ENCODE measurements at places on chromosomes 5 and 9.
A peak's percentile ranks its signal among the peaks of the same experiment; 100 is the strongest.

GRCh38 chr9:71249729-71250317 is 128.4 kb upstream of the TRPM3 start:
- DNase-seq = no peak

GRCh38 chr5:87243161-87243844 is 24.4 kb upstream of the RASA1 start:
- DNase-seq = peak; percentile 6

- DNase-seq = no peak
These were observed 8.5 kb upstream of the NEURL1B start for GRCh38 chr5:172632346-172633092.

GRCh38 chr9:122190597-122191381 is 31.1 kb downstream of the MORN5 start:
- DNase-seq = no peak

- DNase-seq = no peak
These were observed 585.7 kb upstream of the ZNF608 start for GRCh38 chr5:125331987-125332598.

DNA sequence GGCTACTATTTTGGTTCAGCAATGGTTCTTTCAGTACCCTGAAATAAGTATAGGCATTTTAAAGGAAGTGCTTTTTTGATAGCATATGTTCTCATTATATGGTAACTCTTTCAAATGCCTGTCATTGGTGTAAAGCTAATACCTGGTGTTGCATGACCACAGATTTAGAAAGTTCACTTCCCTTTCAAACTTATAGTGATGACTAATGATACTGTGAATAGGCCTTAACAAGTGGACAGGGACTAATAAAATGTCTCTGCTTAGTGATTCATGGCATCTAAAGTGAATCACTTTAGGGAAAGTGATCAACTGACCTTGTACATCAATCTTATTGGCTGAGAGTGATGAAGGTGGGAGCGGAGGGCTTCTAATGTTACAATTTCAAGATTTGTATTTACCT is 21.6 kb downstream of the MRPL22 start:
- DNase-seq = no peak

DNA sequence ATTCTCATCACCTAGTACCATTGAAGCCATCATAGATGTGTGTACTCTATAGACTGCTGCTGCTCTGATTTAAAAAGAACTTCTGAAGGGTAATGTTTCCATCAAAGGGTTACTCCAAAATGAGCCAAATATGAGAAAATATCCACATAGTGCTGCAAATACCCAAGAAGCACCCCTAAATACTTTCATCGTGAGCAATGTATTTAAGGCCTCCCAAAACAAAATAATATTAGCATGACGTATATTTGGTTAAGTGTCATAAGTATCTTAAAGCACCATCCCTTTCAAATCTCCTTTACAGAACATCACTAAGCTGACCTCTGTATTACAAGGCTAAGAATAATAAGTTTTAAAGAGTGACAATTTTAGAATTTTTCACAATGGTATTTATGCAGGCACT is 421.8 kb downstream of the MTRR start:
- no peak for DNase-seq

DNA sequence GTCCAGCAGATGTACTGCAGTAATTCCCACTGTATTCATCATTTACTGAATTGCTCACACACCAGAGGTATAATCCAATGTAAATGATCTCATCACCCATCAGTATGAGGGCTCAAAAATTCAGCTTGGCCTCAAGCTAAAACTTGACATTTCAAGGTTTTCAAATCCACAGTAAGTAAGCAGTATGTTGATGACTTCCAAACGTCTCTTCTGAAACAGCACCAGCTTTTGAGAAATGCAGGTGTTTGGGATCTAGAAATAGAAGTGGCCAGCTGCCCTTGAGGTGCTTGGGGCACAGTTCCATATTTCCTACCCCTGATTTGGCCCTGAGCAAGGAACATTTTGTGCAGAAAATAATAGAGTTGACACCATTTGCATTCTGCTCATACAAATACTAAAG is 388.0 kb upstream of the TUSC1 start:
- DNase-seq = no peak

- no peak for DNase-seq
These were observed 1291.8 kb upstream of the DMAC1 start for GRCh38 chr9:9091387-9091786.

- DNase-seq = no peak
These were observed 86.9 kb downstream of the MVB12B start for GRCh38 chr9:126413391-126414068.

GRCh38 chr5:138212828-138213160 is 329 bp downstream of the CDC23 start:
- no peak for DNase-seq

DNA sequence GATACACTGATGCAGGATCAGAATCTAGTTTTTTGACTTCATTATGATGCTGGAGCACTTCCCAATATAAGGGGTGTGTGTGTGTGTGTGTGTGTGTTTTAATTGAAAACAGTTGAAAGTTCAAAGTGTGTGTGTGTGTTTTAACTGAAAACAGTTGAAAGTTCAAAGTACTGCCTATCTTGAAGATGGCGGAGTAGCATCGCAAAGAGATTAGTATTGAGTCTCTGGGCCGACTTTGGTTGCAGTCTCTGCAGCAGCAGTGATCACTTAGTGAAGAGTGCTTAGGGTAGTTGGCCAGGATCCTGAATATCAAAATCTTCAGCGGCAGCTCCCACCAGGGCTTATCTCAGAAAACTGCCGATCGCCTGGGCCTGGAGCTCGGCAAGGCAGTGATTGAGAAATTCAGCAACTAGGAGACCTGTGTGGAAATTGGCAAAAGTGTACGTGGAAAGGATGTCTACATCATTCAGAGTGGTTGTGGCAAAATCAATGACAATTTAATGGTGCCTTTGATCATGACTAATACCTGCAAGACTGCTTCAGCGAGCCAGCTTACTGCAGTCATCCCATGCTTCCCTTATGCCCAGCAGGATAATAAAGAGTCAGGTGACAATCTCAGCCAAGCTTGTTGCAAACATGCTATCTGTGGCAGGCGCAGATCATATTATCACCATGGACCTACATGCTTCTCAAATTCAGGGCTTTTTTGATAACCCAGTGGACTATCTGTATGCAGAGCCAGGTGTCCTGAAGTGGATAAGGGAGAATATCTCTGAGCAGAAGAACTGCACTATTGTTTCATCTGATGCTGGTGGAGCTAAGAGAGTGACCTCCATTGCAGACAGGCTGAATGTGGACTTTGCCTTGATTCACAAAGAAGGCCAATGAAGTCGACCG is 7.3 kb upstream of the SCAI start:
- DNase-seq = no peak

DNA sequence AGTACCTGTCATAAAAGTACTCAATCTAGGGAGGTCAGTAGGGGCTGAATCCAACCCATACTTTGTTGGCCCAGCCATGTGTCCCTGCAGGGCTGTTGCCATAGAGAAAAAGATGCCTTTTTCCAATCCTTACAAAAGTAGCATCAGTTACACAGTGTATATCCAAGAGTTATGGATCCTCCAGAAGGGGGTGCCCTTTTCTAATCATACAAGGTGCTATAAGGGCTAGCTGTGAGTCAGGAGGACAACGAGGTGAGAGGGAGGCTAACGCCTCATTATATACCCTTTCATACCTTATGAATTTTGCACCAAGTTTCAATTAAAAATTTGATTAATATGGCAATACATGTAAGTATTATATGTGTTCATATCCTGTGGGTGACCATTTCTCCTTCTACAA is 4.8 kb downstream of the KIAA0825 start:
- no peak for DNase-seq

DNA sequence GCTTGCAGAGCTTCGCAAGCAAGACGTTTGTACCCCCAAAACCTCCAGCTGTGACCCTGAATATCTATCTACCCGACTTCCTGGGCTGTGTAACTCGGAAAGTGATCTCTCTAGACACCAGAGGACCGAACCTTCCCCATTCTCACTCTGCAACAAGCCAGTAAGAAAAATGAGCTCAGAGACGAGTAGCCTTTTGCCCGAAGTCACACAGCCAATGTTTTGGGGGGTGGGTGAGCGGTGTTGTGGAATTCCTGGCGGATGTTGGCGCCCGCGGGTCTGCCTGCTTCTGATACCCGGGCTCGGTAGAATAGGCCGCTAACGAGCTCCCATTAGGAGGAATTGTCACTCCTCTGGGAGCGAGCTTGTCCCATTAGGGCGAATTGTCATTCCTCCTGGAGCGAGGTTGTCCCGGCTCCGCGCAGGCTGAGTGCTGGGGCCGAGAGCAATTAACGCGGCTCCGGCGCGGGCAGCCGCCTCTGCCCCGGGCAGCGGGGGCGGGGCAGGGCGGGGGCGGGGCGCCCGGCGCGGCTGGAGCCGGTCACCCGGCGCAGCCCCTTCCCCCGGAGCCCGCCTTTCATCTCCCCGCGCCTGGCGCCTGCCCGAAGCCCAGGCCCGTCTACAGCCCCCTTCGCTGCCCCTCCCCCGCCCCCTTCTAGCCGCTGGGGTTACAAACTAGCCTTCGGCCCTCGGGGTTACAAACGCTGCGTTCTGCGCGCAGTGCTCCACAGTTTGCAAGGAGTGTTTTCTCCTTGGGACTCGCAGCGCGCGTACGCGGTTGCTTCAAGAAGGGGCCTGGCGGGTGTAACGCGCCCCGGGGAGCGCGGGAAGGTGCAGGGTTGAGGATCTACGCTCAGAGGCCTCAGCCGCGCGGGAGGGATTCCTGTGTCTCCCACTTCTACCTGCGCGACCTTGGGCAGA is 3.5 kb upstream of the MSX2 start:
- DNase-seq = no peak

DNA sequence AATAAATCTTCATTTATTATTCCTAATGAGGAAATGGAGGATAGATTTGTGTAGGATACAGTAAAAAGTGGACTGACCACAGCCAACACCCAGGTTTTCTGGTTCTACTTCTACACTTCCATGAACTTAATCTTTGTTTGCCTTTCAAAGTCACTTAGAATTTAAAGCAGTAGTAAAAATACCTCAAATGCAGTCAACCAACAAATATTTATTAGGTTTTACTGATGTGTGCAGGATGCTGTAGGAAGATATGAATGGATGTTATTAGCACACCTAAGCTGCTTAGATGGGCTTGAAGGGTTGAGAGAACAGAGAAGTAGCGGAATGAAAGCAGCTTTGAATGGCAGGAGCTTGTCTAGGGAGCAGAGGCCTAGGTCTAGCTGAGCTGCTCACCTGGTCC is 201.1 kb downstream of the PALM2AKAP2 start:
- no peak for DNase-seq

DNA sequence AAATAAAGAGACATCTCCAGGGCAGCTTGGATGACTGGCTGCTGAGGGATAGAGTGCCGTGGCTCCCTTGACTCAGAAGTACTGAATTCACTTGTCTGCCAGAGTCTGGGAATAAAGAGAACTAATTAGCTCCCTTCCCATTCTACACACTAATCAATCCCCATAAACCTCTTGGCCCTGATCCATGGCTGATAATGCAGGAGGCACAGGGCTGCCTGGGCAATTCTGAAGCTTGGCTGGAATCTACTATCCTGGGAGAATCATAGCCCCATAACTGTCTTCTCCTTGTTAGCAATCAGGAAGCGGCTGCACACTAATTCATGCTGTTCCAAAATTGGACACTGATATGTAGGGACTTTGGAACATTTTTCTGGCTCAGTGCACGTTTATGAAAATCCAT is 197.7 kb downstream of the PTTG1 start:
- DNase-seq = no peak

DNA sequence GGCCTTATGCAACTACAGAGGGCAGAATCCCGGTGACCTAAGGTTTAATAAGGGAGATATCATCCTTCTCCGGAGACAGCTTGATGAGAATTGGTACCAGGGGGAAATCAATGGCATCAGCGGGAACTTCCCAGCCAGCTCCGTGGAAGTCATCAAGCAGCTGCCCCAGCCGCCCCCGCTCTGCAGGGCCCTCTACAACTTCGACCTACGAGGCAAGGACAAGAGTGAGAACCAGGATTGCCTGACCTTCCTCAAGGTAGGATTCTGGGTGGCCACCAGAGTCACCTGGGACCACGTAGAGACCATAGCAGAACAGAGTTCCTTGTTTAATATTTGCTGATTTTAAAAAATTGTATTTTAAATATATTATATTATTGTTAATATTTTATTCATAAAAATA is 63.7 kb downstream of the SH3RF2 start:
- no peak for DNase-seq

- no peak for DNase-seq
These were observed 47.8 kb downstream of the PLK2 start for GRCh38 chr5:58412081-58412480.

DNA sequence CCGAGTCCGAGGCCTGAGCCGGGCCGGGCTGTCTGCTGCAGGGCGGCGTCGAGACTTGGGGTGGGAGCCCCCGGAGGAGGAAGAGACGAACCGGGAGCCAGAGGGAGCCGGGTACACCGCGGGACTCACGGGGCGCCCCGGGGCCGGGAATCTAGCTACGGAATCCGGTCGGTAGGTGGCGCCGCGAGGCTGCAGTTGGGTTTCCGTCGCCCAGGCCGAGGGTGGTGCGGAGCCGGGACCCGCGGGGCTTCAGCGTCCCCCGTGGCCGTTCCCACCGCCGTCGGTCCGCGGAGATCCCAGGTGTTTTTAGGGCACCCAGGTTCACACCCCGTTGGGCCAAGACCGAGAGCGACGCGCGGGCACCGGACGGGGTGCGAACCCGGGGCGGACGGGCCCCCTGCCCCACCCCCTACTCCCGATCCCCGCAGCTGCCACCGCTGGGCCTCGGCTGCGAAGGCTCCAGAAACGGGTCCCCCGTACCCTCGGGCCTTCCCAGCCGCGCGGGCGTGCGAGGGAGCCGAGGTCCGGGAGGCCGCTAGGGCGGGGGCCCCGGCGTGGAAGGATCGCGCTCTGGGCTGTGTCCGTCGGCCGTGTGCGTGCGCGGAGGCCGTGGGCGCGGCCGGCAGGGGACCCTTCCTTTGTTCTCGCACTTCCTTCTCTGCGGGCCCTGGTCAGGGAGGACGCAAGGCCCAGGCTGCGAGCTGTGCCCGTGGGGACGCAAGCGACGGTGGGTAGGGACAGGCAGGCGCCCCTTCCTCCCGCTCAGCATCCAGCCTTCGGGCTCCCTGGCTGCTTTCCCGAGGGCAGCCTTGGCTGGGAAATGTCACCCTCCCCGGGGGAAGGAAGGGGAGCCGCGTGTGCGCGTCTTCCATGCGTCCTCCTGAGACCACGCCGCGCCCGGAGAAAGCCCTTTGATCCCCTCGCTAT is 146.6 kb downstream of the GAPVD1 start:
- DNase-seq = peak; percentile 64

DNA sequence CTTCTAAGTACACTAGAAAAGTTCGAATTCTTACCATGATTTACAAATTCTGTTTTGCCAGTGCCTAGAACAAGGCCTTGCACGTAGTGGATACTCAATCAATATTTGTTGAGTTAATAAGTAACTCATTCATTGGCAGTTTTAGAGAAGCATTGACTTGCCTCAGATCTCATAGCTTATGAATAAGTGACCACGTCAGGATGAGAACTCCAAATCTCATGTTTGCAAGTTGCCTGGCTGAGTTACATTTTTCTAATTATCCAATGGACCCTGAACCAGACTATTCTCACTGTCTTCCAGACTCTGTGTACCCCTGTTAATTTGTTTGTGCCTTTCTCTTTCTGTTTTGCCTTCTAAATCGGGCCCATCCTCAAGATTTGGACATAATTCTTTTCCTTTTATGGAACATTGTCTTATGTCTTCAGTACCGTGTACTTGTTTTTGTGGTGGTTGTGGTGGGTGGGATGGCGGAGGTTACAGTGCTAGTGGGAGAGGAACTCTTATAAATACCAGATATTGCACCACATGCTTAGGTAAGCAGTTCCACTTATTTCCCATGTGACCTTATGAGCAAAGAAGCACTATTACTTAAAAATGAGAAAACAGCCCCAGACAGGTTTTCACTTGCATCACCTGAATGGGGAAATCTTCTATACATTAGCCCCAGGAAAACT is 96.3 kb downstream of the UNC13B start:
- no peak for DNase-seq
